ENCODE measurements at places on chromosomes 2 and 18. TPM values are rescaled to one million over a fixed set of nuclear protein-coding genes. Genes with fewer than 3 reads are reported as not detected.

GRCh38 chr18:21896732-21897336, 156.2 kb downstream of the MIB1 start:
- no peaks in the 10 kb centered on the region for H3K4me1 ChIP-seq
- no peaks in the 10 kb centered on the region for H3K36me3 ChIP-seq
- H3K4me3 ChIP-seq: no peak overlapping the region
- H3K27me3 ChIP-seq: peaks cover 6% of the 10 kb centered on the region
- H3K27ac ChIP-seq: no peak overlapping the region

The ALKAL2 gene
- total RNA-seq: 1.4 TPM

The RNF152 gene
- 0.95 TPM for total RNA-seq

The C2orf92 gene
- 13.6 TPM for total RNA-seq

The RND3 gene
- not detected for total RNA-seq

The POTEC gene
- not detected for total RNA-seq

GRCh38 chr2:182521453-182522404, 94.9 kb upstream of the PDE1A start:
- no peaks in the 10 kb centered on the region for H3K27me3 ChIP-seq
- no peaks in the 10 kb centered on the region for H3K4me1 ChIP-seq
- no peak overlapping the region for H3K27ac ChIP-seq
- no peaks in the 10 kb centered on the region for H3K36me3 ChIP-seq
